ENCODE measurements at places on chromosomes 2 and 18.

DNA sequence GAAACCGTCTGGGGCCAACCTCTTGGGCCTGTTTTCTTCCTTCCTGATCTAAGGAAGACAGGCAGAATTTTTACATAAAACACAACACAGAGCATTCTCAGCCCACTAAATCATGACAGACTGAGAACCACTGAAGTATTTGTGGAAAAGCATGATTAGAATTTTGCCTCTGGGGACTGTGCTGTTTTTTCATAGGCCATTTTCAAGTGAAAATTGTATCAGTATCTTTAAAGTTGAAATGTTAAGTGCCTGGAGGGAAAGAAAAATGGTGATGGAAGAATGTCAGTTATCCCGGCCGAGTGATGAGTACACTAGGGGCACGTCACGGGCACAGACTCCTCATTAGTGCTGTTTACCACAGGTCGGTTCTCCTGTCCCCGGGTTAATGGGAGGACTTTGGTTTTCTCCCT is 36.9 kb downstream of the EHD3 start:
- peak; percentile 34 for DNase-seq

GRCh38 chr18:48412339-48412929 is 3.3 kb upstream of the ZBTB7C start:
- DNase-seq, result no peak

DNA sequence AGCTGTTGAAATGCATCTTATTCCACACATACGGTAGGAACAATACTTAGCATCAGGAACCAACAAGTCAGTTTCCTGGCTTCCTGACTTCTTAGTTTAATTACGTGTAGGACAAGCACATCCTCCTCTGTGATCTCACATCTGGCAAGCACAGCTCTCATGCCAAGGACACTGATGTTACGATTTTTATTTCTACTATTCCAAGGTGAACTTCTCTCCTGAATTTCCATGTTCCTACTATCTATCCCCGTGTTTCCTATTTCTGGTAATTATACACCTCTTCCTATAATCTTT is 374.0 kb downstream of the NCKAP5 start:
- no peak for DNase-seq

GRCh38 chr2:238897122-238897880 is 49.4 kb downstream of the TWIST2 start:
- DNase-seq, result no peak

GRCh38 chr2:45207101-45207500 is 197.8 kb upstream of the SIX2 start:
- no peak for DNase-seq

GRCh38 chr18:6547476-6547875 is 132.8 kb upstream of the L3MBTL4 start:
- DNase-seq, result no peak

GRCh38 chr2:151826737-151827157 is 1.5 kb downstream of the ARL5A start:
- no peak for DNase-seq

- DNase-seq, result no peak
These were observed 108.4 kb upstream of the YPEL5 start for GRCh38 chr2:30038419-30038818.

DNA sequence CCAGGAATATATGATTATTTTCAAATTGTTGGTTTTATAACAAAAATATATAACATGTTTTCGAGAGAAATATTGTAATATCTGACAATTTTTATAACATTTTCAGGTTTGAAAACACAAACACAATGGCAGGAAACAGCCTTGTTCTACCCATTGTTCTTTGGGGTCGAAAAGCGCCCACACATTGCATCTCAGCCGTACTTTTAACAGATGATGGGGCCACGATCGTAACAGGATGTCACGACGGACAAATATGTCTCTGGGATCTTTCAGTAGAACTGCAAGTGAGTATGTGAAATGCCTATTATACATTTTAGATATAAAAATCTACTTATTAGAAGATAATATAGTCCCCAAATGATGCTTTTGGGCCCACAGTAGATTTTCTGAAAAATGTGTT is 21.2 kb downstream of the WDR7 start:
- no peak for DNase-seq

GRCh38 chr18:34370704-34371395 is 146.1 kb upstream of the NOL4 start:
- no peak for DNase-seq

GRCh38 chr2:113812204-113812603 is 55.8 kb upstream of the SLC35F5 start:
- no peak for DNase-seq

DNA sequence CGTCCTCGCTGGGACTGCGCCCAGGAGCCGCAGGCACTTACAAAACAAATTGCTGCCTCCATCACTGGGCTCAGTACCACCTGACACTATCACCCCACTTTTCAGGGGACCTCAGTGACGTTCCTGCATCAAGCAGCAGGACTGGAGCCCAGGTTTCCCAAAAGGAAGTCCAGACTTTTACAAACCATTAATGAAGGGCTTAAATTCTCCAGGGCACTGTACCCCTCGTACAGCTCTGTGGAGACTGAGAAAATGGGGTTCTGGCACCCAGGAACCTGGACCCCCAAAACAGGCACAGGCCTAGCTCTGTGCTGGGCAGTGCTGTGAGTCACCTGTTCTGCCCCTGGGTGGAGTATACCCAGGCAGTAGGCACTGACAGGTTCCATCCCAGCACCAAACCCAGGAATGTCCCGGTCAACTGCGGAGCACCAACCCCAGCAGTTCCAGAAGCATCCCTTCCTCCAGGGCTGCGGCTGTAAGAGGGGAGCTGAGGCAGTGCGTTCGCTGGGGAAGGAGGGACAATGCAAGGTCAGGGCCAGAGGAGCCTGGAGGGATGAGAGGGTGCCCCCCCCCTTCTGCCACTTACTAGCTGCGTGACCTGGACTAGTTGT is 24.6 kb upstream of the NOTO start:
- DNase-seq, result no peak

DNA sequence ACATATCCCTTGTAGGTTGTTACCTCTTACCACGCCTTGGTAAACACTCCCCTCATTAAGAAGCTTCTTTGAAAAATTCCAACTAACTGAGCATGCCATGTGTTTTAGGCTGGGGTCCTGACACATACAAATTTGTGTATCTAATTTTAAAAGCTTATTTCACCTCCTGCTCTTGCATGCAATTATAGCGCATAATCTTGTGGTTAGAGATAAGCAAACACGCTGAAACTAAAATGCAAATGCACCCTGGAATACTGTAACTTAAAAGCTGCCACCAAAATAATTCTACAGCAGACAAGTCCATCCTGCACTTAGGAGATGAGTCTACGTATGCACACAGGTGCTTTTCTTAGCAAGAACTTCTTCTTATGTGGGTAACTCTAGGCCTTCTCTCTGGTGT is 990.2 kb downstream of the TSN start:
- no peak for DNase-seq

DNA sequence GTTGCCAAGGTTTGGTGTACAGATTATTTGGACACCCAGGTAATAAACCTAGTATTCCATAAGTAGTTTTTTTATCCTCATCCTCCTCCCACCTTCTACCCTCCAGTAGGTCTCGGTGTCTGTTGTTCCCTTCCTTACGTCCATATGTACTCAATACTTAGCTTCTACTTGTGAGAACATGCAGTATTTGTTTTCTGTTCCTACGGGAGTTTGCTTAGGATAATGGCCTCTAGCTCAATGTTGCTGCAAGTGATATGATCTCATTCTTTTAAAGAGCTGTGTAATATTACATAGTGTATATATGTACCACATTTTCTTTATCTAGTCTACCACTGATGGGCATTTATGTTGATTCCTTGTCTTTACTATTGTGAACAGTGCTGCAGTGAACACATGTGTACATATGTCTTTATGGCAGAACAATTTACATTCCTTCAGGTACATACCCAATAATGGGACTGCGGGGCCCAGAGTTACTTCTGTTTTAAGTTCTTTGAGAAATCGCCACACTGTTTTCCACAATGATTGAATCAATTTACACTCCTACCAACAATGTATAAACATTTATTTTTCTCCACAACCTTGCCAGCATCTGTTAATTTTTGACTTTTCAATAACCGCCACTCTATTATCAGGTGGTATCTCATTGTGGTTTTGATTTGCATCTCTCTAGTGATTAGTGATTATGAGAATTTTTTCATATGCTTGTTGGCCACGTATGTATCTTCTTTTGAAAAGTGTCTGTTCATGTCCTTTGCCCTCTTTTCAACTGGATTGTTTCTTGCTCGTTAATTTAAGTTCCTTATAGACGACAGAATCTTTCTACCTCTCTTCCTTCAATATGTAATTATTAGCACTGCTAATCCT is 88.0 kb downstream of the MEMO1 start:
- no peak for DNase-seq

DNA sequence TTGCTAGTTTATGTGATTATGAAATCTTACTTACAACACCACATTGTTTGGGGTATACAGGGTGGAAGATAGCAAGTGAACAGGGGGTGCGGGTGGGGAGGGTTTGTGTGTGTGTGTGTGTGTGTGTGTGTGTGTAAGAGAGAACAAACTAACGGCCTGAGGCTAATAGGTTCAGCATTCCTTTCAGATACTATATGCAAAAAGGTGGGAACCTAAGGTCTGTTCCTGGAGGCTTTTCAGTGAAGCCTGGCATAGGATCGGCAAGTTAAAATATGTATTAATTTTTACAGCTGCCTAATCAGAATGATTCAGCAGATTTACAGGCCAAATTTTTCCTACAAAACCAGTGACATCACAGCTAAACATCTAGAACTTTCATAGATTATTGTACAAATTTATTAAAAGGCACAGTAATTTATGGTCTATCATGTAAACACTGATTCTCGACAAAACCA is 7.6 kb upstream of the SPDYA start:
- DNase-seq, result peak; percentile 44

DNA sequence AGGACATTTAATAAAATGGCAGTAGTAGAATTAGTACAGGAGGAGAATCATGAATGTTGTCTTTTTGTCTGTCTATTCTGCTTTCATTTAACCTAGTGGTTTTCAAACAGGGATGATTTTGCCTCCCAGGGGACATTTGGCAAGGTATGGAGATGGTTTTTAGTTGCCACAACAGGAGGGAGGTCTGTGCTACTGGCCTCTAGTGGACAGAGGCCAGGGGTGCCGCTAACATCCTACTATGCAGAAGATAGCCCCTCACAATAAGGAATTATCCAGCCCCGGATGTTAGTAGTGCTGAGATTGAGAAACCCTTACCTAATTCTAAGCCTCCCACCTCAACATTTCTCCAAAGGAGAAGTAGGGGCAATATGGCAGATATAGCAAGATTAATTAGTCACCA is 18.3 kb downstream of the FASTKD2 start:
- DNase-seq, result peak; percentile 17

- DNase-seq, result no peak
These were observed 32.2 kb downstream of the STAT1 start for GRCh38 chr2:190981733-190982132.

GRCh38 chr2:27263287-27264252 is 723 bp upstream of the SLC30A3 start:
- DNase-seq, result no peak

GRCh38 chr2:177397481-177398289 is 5.1 kb downstream of the AGPS start:
- DNase-seq, result peak; percentile 97

- no peak for DNase-seq
These were observed 101.0 kb upstream of the ZNF236 start for GRCh38 chr18:76721207-76721996.

DNA sequence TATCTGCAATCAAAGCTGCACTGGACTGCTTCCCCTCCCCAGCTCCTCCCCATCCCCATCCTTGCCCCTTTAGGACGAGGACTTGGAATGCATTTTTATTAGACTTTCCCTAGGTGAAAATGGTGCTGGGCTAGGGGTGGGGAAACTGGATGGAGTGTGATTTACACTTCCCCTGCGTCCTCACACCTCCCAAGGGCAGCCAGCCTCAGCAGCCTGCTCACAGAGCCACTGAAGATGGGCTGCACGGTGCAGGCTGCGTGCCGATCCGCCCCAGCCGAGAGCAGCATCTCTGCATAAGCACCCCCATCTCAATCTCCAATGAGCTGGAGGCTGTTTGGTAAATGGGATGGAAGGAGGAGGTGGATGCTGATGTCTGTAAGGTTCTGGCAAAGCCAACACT is 87.6 kb downstream of the ZBTB7C start:
- DNase-seq, result no peak

- no peak for DNase-seq
These were observed 69.6 kb downstream of the MAPRE2 start for GRCh38 chr18:35110554-35111485.

DNA sequence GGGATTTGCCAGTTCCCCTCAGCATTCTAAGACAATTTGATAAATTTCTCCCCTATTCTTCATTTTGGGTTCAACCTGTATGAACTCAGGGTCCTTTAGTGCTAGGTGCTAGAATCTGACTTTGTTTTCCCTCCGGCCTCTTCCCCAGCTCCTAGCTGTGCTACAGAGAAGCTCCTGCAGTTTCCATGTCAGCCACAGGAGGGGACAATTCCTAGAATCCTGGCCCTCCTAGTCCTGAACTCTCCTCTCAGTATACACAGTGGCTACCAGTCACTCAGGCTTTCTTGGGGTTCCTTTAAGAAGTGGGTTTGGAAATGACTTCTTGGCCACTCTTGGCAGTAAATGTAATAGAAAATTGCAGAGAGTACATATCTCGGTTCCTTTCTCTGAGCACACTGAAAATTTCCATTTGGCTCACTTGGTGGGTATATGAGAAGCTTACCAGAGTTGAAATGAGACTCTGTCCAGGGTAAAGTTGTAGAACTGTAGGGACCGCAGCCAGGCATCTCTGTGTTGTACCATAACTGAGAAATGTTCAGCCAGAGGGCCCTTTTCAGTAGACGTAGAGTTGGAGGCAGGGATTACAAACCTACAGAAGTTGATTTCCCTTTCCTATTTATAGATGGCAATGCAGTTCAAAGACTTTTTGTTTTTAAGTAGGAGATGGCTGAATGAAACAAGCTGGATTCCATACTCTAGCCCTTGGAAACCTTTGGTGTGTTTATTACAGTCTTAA is 5.0 kb upstream of the CHST10 start:
- peak; percentile 18 for DNase-seq

DNA sequence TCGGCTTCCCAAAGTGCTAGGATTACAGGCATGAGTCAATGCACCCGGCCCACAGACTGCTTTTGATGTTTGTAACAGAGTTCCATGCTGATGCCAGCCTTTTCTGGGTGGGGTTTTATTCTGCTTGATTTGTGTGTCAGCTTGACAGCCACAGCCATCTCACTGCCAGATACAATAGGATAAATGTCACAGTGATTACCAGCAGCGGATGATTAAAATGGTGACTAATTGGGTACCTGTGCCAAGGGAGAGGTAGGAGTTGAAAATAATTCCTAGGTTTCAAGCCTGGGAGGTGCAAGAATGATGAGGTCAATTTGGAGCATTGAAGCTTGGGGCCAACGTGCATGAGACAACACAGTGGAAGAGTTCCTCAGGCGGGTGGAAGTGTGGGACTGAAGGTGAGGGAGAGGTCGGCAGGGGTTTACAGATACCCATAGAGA is 39.4 kb downstream of the SH2D6 start:
- DNase-seq, result no peak

- DNase-seq, result peak; percentile 98
These were observed 207.5 kb downstream of the SPP2 start for GRCh38 chr2:234257859-234258561.
